Ecto neural progenitor cell (in vitro differentiated cells): ENCODE measurements at places on chromosomes 1 and 21.
A peak's percentile ranks its signal among the peaks of the same experiment; 100 is the strongest.

GRCh38 chr1:40171036-40171435, 9.8 kb downstream of the RLF start:
- no peak for DNase-seq

DNA sequence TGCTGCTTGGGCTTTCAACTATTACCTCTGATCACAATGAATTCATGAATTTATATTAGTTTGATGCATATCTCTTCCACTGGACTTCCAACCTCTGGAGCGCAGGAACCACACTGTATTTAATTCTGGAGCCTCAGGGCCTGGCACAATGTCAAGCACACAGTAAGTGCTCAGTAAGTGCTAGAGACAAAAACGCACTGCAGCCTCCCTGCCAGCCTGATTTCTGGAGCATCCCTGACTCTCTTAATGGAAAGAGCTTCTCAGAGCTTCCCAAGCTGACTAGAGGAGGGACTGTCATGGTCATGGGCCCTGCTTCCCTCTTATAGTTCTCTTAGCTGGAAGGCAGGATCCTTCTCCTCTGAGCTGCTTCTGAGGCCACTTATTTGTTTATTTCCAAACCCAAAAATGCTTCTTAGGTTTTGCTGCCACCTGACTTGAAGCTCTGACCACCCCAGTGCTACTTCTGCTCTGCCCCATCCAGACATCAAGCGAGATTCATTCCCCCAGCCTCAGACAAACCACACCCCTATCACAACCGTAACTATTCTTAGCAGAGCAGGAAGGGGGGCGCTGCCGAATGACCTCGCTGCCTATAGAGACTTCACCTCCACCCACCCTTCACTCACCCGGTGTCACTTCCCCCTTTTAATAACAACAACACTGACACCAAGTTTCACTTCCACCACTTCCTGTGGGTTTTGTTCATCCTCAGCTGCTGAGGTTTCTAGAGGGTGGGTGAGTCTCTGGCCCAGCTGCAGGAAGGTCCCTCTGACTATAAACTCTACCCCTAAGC, 33.6 kb downstream of the NUAK2 start:
- no peak for DNase-seq

GRCh38 chr1:19165501-19165900, 44.6 kb downstream of the UBR4 start:
- DNase-seq, result no peak

- no peak for DNase-seq
Observed at GRCh38 chr1:31335007-31335406, 37.9 kb downstream of the FABP3 start.

- no peak for DNase-seq
Observed at GRCh38 chr1:59137276-59137615, 159.6 kb upstream of the FGGY start.

GRCh38 chr1:226655251-226656163, 83.6 kb downstream of the ITPKB start:
- DNase-seq, result no peak

DNA sequence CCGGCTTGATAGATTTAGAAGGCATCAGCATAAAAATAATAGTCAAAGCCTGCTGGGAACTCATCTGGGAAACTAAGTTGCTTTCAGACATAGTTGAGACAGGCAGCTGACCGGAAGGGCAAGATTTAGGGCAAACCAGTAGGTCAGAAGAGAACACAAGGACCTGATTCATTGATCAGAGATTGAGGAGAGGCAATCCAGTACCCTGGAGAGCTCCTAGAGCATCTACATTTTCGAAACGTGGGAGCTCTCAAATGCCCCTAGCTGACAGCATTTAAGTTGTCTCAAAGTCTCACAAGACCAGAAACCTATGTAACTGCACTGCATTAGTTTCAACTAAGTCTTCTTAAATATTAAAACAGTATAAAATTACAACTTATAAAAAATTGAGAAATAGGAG, 22.9 kb upstream of the MTF2 start:
- peak; percentile 53 for DNase-seq

- DNase-seq, result no peak
Observed at GRCh38 chr1:218444588-218444987, 99.5 kb downstream of the TGFB2 start.

- DNase-seq, result no peak
Observed at GRCh38 chr1:67787746-67788145, 45.5 kb downstream of the GNG12 start.

GRCh38 chr1:20390589-20391331, 95.2 kb downstream of the CAMK2N1 start:
- no peak for DNase-seq

DNA sequence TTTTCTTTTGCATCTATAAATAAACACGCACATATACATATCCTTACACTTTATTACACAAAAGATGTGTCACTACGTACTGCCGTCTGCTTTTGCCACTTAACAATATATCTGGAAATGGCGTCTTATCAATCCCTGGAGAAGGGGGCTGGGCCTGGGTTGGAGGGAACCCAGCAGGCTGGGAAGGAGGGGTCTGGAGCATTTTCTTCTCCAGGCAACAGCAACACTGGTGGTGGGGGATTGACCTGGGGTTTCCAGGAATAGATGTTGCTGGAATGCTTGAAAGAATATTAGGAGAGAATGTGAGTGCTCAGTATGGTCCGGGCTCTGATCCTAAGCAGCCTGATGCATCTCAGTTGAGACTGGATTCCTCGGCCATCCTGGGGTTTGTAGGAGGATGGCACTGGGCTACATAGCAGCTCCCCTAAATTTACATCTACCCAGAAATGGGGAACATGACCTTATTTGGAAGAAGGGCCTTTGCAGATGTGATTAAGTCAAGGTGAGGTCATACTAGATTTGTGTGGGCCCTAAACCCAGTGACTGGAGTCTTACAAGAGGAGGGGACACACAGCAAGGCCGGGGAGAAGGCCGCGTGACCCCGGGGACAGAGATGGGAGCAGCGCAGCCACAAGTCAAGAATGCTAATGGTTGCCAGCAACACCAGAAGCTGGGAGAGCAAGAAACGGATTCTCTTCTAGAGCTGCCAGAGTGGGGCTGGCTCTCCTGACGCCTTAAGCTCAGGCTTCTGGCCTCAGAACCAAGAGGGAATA, 98.6 kb downstream of the SIK1 start:
- no peak for DNase-seq

DNA sequence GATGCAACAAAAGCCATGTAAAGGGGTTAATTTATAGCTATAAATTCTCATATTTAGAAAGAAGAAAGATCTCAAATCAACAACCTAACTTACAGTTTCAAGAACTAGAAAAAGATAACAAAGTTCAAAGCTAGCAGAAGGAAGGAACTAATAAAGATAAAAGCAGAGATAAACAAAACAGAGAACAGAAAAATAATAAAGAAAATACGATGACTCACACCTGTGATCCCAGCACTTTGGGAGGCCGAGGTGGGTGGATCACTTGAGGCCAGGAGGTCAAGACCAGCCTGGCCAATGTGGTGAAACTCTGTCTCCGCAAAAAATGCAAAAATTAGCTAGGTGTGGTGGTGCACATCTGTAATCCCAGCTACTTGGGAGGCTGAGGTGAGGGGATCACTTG, 12.4 kb upstream of the TMEM183A start:
- no peak for DNase-seq

- no peak for DNase-seq
Observed at GRCh38 chr1:153540394-153541361, at the start of gene S100A5. Gene S100A5 (minus strand): TSS chr1:153540934. CDS start chr1:153540191, 743 bp downstream.
